ENCODE measurements at places on chromosomes 5 and 9. TPM values are rescaled to one million over a fixed set of nuclear protein-coding genes. Genes with fewer than 3 reads are reported as not detected.

- DNase-seq: no peak
- no peaks in the 10 kb centered on the region for H3K4me1 ChIP-seq
- H3K4me3 ChIP-seq: no peak overlapping the region
- H3K27me3 ChIP-seq: no peaks in the 10 kb centered on the region
These were observed 51.4 kb downstream of the TRIP13 start for GRCh38 chr5:943918-944620.

Gene WDR31
- 2.1 TPM for total RNA-seq

Gene PLGRKT
- total RNA-seq: 8.8 TPM

Gene GDA
- not detected for total RNA-seq
